ENCODE measurements at places on chromosomes 3 and 15.

GRCh38 chr3:159513444-159513843 lies 475.2 kb upstream of the IL12A start:
- no peak for DNase-seq

DNA sequence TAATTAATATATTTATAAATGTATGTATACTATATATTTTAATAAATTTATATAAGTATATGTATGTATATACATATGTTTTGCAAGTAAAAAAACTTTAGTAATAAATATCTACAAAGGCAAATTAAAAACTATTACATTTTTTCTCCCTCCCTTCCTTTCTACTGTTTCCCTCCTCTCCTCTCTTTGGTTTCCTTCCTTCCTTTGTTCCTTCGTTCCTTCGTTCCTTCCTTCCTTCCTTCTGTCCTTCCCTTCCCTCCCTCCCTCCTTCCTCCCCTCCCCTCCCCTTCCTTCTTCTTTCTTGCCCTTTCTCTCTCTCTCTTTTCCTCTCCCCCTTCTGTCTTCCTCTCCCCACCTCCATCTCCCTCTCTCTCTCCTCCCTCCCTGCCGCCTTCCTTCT lies 423.6 kb downstream of the LPP start:
- DNase-seq: no peak

GRCh38 chr15:46941241-46941640 lies 776.1 kb upstream of the SEMA6D start:
- DNase-seq: no peak

GRCh38 chr3:153095441-153095840 lies 66.6 kb upstream of the RAP2B start:
- DNase-seq: no peak

DNA sequence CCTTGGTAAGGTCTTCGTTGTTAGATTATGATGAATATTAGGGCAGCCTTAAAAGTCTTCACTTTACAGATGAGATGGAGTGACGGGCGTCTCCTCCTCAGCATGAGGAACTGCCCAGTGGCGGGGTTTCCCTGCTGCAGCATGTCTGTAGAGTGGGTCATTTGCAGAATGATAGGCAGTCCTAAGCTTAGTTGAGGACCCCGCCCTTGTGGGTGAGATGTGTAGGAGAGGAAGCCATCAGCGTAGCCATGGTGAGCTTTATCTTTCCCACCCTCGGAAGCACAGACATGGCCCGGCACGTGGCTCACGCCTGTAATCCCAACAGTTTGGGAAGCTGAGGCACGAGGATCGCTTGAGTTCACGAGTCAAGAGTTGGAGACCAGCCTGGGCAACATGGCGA lies 877 bp downstream of the NIT2 start:
- DNase-seq: peak; percentile 27

DNA sequence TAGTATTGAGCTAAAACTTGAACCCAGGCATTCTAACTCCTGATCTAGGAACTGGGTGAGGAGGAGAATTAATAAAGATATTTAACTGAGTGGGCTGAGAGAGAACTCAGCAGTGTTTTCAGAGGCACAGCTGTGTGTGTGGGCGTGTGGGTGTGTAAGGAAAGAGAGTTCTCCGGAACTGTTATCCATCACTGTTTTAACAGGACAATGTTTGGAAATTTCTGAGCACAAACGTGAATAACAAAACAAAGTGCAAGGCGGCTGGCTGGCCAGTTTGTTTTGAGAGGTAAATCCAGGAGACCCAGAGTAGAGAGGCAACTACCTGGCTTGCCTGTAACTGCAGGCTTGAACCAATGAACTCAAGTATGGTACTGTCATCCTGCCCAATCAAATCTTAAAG lies 5.0 kb upstream of the PTPN9 start:
- no peak for DNase-seq

GRCh38 chr15:94298364-94298763 lies 67.0 kb downstream of the MCTP2 start:
- no peak for DNase-seq

DNA sequence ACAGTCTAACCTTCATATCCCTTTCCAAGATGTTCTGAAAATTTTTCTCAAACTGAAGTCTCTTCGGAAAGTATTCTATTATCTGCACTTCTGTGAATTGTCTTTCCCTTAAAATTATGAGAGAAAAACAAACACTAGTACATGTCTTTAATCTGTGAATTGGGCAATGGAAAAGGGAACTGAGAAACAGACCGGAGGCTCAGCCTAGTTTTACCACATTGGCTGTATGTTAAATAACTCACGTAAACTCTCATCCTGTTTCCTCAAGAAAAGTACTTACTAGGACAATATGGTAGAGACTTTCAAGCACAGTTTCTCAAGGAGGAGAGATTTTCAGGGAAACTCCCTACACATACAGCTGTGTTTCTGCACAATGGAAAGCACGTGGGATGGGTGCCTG lies 982.2 kb upstream of the SEMA6D start:
- no peak for DNase-seq

DNA sequence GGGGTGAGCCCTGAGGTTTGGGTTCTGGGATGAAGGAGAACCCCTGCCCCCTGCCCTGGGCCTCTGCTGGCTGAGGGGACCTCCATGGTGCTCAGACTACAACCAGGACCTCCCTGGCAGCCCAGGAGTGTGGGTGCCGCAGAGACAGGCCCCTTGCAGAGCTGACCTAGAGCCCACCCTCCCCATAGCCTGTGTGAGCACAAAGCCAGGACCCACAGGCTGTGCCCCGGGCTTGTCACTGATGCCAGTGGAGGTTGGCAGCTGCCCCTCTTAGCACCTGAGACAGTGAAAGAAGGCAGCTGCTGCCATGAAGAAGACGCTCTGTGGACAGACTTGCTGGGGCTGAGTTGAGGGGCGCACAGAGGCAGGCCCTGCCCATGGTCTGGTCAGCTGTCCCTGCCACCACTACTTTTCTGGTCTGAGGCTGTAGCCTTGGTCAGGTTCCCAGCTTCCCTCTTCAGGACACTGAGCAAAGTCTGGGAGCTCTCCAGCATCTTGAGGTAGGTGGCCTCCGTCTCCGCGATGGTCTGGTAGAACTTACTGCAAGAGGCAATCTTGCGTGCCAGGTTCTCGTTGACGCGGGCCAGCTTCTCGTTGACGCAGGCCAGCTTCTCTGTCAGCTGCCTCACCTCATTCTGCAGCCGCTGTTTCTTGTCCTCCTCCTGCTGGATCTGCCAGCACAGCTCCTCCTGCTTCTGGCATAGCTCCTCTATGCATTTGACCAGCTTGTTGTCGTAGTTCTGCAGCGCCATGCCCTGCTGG lies 23.0 kb downstream of the USP4 start:
- no peak for DNase-seq

DNA sequence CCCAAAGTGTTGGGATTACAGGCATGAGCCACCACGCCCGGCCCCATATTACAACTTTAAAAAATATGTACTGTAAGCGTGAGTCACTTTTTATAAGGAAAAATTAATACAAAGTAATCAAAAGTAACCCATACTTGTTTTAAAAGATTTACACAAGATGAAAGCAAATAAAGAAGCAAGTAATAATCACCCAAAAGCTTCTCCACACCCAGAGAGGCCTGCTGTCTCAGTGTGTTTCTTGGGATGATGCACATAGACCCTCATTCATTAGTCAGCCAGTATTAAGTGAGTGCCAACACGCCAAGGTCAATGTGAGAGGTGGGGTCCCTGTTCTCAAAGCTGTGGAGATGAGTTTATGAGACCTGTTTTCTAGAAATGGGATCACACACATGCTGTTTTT lies 12.0 kb downstream of the RPL32 start:
- DNase-seq: no peak

DNA sequence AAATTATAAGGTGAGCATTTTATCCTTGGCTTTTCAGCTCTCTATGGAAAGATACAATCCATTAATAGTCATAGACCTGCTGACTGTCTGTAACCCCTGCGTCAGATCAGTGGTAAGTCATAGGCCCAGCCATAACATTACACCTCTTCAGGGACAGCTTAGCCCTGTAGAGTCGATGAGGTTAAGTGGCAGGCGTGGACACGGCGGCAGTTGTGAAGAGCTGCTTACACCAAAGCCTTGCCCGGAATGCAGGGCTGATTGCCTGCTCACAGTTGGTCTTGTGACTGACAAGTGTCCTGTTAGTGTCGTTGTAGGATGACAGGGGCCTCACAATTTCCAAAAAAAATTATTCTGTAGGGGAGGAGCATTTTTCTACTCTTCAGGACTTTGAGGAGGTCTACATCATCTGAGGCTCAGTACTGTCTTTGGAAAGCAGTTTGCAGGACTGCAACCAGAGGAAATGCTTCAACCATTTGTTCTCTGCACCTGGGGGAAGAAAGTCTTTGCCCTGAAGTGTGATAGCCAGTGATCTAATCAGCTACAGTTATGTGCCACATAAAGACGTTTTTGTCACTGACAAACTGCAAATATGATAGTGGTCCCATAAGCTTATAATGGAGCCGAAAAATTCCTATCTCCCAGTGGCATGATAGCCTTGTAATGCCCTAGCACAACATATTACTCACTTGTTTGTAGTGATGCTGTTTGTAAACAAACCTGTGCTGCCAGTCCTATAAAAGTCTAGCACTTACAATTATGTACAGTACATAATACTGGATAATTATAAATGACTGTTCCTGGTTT lies 14.9 kb upstream of the SELENOT start:
- no peak for DNase-seq

DNA sequence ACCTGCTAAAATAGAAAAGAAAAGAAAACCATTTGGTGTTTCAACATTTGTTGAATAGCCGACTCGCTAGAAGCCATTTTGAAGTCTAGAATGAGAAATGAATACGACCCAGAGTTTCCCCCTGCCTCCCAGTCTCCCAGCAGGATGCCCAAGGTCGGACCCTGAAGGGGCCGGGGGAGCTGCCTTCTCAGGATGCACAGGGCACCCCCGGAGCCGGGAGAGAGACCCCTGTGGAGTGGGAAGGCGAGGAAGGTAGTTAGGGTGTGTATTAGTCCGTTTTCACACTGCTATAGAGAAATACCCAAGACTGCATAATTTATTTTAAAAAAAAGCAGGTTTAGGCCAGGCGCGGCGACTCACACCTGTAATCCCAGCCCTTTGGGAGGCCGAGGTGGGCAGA lies 44.7 kb downstream of the NIPA2 start:
- no peak for DNase-seq

GRCh38 chr3:107704477-107704876 lies 181.7 kb downstream of the BBX start:
- peak; percentile 31 for DNase-seq

GRCh38 chr3:73546961-73547360 lies 77.8 kb downstream of the PDZRN3 start:
- no peak for DNase-seq

DNA sequence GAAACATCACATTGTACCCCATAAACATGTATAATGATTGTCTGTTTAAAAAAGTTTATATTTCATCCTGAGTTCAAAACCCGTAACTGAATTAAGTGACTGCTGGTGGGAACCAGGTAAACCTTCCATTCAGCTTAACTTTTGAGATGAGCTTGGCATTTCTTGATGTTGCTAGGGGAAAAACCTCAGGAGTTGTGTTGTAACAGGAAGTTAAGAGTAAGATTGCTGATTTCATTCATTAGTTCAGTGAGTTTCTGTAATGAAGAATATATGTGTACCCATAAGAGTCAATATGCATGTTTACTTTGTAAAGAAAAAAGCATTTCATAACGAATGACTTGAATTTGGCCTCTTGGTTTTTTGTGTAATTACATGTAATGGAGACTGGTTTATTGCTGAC lies 32.5 kb downstream of the CTSH start:
- no peak for DNase-seq

GRCh38 chr3:29777869-29778268 lies 497.0 kb downstream of the RBMS3 start:
- no peak for DNase-seq

DNA sequence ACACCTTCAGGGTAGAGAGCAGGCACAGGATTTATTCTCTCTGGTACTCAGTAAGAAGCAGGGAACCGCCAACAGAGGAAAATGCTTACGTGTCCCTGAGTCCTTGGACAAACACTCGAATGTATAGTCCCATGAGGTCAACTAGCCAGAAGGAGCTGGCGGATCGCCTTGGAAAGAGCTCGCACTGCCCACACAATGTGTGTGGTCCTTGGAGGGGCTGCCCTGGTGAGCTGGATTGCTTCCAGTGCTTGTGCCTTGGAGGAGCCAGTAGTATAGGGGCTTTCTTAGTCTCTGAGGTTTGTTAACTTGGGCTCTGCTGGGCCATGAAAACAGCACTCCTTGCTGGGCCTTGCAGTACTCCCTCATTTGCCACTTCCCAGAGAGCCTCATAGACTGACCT lies 40.7 kb upstream of the VILL start:
- DNase-seq: no peak

- DNase-seq: no peak
Observed at GRCh38 chr3:72597756-72598195, 250.5 kb downstream of the SHQ1 start.

DNA sequence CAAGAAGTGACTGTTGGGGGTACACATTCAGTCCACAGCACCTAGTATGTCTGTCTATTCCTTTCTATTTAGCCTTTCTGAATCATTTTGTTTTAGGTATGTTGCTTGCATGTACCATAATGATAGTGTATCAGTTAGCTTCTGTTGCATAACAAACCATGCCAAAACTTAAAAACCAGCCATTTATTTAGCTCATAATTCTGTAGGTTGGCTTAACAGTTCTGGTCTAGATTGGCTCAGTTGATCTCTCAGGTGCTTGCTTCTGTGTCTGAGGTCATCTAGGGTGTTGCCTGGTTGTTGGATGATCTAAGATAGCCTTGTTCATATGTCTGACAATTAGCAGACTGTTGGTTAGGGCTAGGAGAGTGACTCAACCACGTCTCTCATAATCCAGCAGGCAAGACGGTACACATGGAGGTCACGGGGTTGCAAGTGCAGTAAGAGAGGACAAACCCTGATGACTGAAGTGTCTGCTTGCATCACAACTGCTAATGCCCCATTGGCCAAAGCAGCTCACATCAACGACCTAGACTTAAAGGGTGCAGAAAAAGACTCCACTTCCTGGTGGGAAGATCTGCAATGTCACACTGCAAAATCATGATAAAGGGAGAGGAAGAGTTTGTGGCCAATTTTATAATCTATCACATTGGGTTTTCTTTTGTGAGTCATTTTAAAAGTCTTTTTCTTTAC lies 6.8 kb upstream of the PDCD6IP start:
- DNase-seq: no peak

DNA sequence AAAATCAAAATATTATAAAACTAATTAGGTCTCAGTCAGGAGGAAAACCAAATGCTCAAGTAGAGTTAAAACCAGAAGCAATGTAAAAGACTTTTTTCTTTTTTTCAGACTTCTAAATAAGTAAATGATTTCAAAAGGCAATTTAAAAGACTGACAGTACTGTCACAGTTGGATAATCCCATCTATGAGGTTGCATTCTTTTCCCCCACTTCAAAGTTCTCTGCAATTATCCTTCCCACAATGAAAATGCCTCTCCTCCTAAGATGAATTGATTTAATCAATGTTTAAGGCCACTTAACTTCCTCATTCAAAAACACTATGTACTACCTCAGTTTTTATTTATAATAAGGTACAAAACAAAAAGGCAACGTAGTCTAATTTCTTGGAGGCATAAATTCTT lies 8.1 kb downstream of the MRPL3 start:
- DNase-seq: peak; percentile 13

GRCh38 chr3:10594915-10595314 lies 89.5 kb upstream of the ATP2B2 start:
- DNase-seq: peak; percentile 65

GRCh38 chr15:52010633-52011595 lies 8.1 kb upstream of the MAPK6 start:
- DNase-seq: peak; percentile 38

All from ACHN (cell line).